ENCODE measurements at places on chromosomes 16 and 17. TPM values are rescaled to one million over a fixed set of nuclear protein-coding genes. Genes with fewer than 3 reads are reported as not detected.

RNU2-1 gene
- not detected for total RNA-seq

KIF2B gene
- not detected for total RNA-seq

GUCY2D gene
- not detected for total RNA-seq

GRAP gene
- total RNA-seq = under 0.01 TPM

HSD11B2 gene
- under 0.01 TPM for total RNA-seq

CDK12 gene
- 19.3 TPM for total RNA-seq

ABCC6 gene
- total RNA-seq = 6.3 TPM

AXIN2 gene
- 1.8 TPM for total RNA-seq

CACNA1H gene
- total RNA-seq = 0.26 TPM

GRIN2C gene
- 0.50 TPM for total RNA-seq

ZG16 gene
- not detected for total RNA-seq

SOST gene
- not detected for total RNA-seq

SLC38A8 gene
- total RNA-seq = not detected

DHX40 gene
- total RNA-seq = 70.9 TPM

ANKRD40CL gene
- total RNA-seq = not detected

ZNF624 gene
- total RNA-seq = 7.6 TPM

BEAN1 gene
- total RNA-seq = not detected

BLTP2 gene
- total RNA-seq = 160 TPM

CFAP97D1 gene
- under 0.01 TPM for total RNA-seq

ASPA gene
- 4.6 TPM for total RNA-seq

RNF167 gene
- total RNA-seq = 13.6 TPM

CA5A gene
- total RNA-seq = not detected

NUP85 gene
- total RNA-seq = 21.3 TPM

USP6 gene
- not detected for total RNA-seq

CDYL2 gene
- 2.1 TPM for total RNA-seq

PRSS36 gene
- 0.17 TPM for total RNA-seq

C16orf46 gene
- not detected for total RNA-seq

INCA1 gene
- total RNA-seq = 0.33 TPM

LPCAT2 gene
- 13.1 TPM for total RNA-seq

GFAP gene
- total RNA-seq = 1.3 TPM

HS3ST3A1 gene
- 28.5 TPM for total RNA-seq

C17orf107 gene
- 1.8 TPM for total RNA-seq

CSH1 gene
- not detected for total RNA-seq

ZNF385C gene
- total RNA-seq = not detected

TAT gene
- total RNA-seq = not detected

All from fibroblast of lung (primary cell).